ENCODE measurements at places on chromosomes 6 and 20. TPM values are rescaled to one million over a fixed set of nuclear protein-coding genes. Genes with fewer than 3 reads are reported as not detected.
A peak's percentile ranks its signal among the peaks of the same experiment; 100 is the strongest.

RIMS4 gene
- 16.3 TPM for total RNA-seq

PHACTR1 gene
- total RNA-seq = 15.9 TPM

GSTA2 gene
- total RNA-seq = not detected

PLTP gene
- total RNA-seq = 62.5 TPM

BMP2 gene
- total RNA-seq = 6.6 TPM

GRCh38 chr6:1059596-1059995, 252.3 kb upstream of the FOXQ1 start:
- DNase-seq = no peak

DNA sequence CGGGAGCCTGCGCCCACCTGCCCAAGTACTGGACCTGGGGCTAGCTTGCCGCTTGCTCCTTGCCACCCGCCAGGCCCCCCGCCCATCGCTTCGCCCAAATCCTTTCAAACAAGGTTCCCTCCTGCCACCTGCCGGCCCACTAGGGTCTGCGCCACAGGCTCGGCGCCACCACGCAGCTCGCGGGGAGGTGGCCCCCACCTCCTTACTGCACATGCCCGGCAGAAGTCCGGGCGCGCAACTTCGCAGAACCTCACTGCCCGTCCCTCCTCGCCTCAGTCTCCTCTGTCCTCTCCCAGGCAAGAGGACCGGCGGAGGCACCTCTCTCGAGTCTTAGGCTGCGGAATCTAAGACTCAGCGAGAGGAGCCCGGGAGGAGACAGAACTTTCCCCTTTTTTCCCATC, 11.2 kb downstream of the GNAS-AS1 start:
- peak; percentile 76 for DNase-seq

- no peak for DNase-seq
These were observed 14.2 kb upstream of the FAM162B start for GRCh38 chr6:116779573-116780164.

DNA sequence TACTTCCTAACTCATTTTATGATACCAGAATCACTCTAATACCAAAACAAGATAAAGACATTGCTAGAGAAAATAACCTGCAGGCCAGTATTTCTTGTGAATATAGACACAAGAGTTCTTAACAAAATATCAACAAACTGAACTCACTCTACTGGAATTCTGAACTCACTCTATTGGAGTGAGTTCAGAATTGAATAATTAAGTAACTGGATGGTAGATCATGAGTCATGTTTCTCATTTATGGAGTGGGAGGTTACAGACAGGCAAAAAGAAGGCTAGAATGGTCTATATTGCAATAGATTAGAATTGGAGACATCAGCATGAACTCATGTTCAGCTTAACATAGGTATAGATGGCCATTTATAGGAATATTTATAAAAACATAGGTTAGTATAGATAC, 26.6 kb upstream of the C6orf58 start:
- DNase-seq = no peak

DNA sequence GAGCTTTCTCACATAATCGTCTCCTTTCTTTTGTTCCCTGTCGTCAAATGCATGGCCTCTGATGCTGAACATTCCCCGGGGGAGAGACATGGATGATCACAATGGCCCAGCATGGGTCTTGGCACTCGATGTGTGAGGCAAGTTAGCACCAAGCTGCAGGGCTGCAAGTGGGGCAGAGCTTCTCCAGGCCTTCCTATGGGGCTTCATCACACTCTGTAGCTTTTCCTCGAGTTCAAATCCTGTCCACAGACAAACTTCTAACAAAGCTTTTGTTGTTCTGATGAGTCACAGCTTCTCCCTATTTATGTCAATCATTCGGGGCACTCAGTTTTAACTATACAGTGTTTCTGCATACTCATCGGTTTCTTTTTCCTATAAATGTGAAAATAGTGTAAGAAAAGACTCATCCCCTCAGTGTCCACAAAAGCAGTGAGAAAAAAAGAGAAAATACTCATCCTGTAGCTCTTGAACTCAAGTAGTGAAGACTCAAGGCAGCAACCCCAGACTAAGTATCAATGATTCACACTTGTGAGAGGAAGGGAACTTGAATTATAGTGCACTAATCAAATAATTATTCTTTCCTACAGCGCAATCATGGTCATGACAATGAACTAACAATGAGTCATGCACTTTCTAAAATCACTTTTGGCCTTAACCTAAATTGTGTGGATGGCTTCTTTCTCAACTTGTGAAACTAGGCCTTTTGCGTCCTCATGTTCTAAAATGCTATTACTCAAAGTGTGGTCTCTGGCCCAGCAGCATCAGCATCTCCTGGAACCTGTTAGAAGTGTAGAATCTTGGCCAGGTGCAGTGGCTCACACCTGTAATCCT, 68.4 kb upstream of the NOX3 start:
- DNase-seq = peak; percentile 68

- no peak for DNase-seq
These were observed 14.6 kb upstream of the UQCC2 start for GRCh38 chr6:33725891-33726673.
